RPMI8226 (cell line): ENCODE measurements at places on chromosomes 7 and 10.

DNA sequence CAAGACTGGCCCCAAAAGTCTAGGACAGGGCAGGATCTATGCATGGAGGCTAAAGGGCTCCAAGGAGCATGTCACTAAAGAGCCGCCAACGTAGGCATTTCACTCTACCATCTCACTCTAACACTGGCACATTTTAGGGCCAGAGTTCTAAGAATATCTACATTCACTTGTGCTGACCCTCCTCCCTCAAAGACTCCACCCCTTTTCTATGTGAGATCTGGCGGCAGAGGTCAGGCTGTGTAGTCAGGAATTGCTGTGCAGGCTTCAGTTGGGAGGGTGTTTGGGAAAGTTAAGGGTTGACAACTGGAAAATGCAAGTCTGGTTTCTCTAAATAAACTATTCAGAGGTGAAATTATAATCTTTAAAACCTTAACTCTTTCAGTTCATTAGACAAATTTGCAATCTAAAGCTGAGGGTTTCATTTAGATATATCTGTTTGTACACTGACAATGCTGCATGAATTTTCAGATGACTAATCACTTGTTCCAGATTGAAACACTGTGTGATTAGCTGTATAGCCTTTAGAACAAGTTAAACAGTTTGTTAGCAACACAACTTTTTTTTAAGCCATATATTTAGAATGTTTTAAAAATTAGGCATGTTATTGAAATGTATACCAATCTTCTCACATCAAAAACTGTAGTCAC lies 18.2 kb downstream of the LMOD2 start:
- no peak for DNase-seq

DNA sequence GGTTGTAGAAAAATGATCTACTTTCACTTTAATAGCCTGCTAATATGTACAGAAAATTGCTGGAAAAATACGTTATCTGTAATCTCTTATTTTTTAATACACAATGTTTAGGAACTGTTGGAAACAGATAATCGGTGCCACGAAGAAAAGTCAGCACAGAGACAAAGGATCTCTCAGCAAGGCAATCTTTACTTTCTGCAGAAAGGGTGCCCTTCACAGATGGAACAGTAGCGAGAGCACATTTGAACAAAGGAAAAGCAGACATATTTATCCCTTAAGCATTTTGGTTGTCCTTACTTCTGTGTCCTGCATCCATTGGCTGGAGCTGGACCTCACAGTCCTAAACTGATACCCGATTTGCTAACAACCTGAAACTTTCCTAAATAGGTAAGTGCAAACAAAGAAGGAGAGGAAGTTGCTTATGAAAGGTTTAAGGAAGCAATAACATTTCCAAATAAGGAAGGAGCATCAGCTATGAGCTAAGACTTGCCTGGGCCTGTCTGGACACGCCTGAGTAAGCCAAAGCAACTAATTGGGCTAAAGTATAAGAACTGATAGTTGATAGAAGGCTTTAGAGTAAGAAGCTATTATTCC lies 640.0 kb downstream of the SH2D4B start:
- DNase-seq = no peak

GRCh38 chr7:151624246-151624928 lies 104.7 kb upstream of the RHEB start:
- DNase-seq = no peak

GRCh38 chr10:35685402-35685801 lies 43.3 kb upstream of the FZD8 start:
- no peak for DNase-seq

GRCh38 chr7:114689406-114689805 lies 232.5 kb upstream of the MDFIC start:
- no peak for DNase-seq

DNA sequence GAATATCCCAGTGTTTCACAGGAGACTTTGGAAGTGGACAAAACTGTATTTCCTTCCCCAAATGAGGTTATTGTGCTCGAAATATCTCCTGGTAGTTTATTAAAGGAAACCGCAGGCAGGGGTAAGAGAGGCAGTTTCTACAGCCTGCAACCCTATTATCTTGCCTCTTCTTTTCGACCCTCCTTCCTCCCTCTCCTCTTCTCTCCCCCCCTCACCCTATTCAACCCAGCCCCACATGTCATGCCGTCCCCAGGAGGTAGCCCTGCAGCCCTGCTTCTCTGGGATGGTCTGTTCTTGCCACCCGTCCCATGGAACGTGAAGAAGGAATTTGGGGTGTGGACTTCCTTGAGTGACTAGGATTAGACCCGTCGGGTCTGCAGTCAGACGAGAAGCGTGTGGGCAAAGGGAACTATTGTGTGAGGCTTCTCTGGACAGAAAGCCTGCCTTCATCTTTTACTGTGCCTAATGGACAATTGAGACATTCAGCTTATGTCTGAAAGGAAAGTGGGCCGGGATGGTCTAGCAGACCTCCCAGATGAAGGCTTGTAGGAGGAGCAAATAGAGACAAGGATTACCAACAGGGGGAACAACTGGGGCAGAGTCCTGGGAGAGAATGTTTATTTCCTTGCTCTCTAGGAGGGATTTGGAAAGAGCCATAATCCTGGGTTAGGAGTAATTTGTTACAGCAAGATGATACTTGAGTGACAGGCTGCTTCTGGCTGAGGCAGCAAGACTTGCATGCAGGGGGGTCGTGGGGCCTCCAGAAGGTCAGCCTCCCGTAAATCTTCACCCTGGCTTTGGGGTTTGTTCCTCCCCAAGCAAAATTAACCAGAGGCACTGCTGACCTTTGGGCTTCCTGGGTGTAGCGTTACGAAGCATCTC lies 77.8 kb downstream of the TCF7L2 start:
- no peak for DNase-seq

DNA sequence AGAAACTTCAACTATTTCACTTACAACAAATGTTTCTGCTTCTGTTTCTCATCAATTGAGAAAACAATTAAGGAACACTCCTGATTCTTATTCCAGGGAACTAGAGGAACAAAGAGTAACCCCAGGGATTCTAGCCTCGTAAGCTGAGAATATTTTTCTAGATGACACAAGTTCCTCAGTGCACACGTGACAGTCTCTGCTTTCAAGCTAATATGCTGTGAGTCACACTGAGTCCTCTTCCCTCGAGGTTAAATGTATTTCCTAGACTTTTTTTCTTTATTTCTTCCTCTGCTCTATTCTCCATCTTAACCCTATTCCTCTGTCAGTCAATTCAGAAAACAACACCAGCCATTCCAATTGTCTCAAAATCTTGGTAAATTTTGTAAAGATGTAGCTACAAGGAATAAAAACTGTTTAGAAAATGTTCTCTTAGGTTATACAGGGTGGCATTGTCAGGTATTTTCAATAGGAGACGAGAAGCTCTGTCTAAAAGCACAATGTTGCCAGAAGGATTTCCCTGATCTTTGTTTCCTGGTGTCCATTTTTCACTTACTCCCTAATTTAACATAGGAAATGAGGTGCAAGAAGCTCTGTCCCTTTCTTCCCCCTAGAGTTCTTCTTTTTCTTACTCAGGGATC lies 5.8 kb upstream of the C1GALT1 start:
- DNase-seq = no peak

- DNase-seq = no peak
These were observed 76.6 kb upstream of the PPIF start for GRCh38 chr10:79270466-79271246.

DNA sequence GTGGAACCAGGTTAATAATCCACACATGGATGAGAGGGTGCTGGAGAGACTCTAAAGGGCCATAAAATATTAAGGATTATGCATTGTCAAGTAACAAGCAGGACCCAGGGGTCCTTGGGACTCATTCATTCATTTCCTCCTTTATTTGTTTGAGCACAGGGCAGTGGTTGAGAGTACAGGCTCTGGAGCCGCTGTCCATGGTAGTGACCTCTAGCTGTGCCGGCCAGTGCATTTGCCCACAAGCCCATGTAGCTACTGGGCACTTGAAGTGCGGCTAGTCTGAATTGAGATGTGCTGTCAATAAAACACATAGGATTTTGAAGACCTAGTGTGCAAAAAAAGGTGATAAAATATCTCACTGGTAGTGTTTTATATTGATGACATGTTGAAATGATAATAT lies 137.6 kb downstream of the C10orf105 start:
- peak; percentile 12 for DNase-seq

DNA sequence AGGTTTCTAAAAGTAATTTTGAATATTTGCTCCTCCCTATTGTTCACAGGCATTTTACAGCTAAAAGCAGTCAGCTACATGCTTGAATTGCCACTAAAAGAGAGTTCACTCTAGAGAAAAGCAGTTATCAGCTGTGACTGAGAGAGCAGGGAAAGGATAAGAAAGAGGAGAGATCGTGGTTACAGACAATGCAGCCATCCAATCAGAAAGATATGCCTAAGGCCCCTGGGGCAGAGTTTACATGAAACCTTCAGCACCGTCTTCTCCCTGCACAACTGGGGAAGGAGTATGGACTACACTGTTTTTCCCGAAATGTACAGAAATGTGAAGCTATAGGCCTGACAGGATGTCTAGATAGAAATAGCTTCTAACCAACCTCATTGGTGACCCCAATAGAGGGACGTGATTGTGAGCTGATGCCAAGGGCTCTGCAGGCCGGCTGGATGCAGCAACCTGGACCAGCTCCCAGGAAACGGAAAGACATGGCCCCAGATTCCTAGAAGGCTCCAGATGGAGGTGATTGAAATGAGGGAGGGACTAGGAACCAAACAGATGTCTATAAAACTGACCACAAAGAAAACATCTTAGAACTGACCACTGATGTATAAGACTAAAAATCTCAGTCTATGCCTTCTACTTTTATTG lies 3.2 kb upstream of the VSTM4 start:
- DNase-seq = no peak

- no peak for DNase-seq
These were observed 86.3 kb upstream of the FAM171A1 start for GRCh38 chr10:15457382-15457781.

- DNase-seq = no peak
These were observed 623.6 kb downstream of the PTPRN2 start for GRCh38 chr7:157964016-157964415.

DNA sequence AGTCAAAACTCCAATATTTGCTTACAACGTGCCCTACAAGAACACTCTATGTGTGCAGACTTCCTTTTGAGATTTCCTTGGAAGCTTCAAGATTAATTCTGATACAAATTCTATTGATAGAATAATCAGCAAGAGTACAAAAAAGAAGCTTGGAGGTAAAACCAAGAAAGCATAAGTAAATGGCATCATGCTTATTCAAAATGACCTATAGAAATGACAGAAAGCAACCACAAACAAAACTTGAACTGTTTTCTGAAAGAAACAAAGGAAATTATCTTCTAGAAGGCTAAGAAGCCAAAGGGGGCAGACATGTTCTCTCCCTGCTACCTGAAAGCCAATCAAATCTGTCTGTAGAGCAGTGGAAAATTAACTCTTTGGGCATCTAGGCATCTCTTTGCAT lies 73.0 kb downstream of the CTNNA3 start:
- no peak for DNase-seq

- DNase-seq = no peak
These were observed 72.5 kb downstream of the LRRC17 start for GRCh38 chr7:102985176-102985783.

GRCh38 chr7:5359344-5359743 lies 64.3 kb downstream of the TNRC18 start:
- no peak for DNase-seq

DNA sequence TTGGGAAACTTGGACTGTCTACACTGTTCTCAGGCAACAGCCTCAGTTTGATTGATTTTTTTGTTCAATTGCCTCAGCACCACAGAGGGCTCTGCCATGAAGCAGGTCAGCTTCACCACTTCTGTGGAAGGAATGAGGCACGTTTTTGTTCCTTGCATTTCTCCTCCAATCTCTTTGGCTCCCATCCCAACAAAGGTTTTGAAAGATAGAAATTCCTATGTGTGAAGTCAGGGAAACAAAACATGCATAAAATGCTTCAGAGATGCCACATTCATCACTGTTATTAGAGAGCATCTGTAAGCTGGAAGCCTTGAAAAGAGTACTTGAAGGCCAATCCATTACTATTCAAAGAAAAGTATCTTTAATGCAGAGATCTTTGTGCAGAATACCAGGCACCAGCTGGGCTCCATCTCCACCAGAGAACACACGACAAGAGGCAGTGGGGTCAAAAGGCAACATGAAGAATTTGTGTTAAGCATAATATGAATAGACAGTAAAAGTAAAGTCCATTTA lies 249.1 kb upstream of the LYZL1 start:
- no peak for DNase-seq

- no peak for DNase-seq
These were observed 361.8 kb downstream of the PLXNA4 start for GRCh38 chr7:132214452-132214851.

DNA sequence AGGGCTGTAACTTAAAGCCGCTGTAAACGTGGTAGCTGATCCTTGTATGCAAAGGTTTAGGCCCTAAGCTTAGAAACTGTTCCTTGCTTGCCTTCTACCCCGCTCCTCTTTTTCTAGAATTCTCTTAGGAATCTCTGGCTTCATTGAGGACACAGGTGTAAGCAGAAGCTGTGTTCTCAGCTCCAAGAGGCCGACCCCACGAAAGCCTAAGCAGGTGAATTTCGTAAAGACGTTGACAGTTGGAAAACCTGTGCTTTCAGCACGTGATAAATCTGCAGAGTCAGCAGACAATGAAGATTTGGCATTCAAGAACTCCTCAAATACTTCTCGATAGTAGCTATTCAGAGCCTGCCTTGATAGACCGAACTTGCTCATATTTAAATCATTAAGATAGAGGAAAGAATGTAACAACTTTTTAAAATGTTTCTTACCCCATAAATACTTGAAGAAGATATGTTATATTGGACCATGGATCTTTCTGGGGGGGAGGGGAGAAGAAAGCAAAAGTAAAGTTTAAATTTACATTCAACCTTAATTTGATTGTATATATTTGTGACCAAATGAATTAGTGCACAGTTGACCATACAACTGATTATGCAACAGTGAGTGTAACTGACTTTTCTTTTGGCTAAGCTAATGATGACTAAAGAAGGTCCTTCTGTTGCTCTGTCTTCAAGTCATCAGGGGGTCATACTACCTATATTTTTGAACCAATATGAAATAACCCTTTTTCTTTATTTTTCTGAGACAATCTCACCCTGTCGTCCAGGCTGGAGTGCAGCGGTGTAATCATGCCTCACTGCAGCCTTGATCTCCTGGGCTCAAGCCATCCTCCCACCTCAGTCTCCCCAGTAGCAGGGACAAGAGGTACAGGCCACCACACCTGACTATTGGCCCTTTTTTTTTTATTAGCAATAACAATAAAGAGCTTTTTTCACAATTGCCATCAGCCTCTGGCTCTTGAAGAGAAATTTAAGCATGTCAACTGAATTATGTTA lies 1.2 kb upstream of the GDI2 start:
- DNase-seq = peak; percentile 79

DNA sequence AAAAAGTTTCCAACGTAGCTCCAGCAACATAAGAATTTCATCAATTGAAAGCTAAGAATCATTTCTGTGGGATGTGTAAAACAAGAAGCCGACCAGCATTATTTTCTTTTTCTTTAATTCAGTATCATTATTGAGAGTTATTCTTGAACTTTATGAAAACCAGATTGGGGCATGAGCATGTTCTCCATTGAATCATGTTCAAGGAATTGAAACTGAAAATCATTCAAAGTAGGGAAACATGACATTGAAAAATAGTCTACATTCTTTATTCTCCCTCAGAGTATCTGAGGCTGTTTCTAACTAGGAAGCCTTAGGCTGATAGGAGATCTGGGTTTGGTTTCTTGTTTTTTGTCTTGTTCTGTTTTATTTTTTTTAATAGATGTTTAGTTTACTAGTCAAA lies 253.7 kb downstream of the DYNC1I1 start:
- no peak for DNase-seq
